ENCODE measurements at places on chromosomes 12 and 14.

- no peak for DNase-seq
These were observed 70.3 kb downstream of the COX16 start for GRCh38 chr14:70289138-70289537.

GRCh38 chr12:113039911-113040445, 16.6 kb upstream of the DTX1 start:
- DNase-seq: no peak

GRCh38 chr12:69630191-69630590, 19.5 kb upstream of the LRRC10 start:
- no peak for DNase-seq

GRCh38 chr12:90896821-90897220, 58.2 kb downstream of the CCER1 start:
- DNase-seq: no peak

- DNase-seq: no peak
These were observed 27.8 kb downstream of the KCNA5 start for GRCh38 chr12:5071496-5071895.

DNA sequence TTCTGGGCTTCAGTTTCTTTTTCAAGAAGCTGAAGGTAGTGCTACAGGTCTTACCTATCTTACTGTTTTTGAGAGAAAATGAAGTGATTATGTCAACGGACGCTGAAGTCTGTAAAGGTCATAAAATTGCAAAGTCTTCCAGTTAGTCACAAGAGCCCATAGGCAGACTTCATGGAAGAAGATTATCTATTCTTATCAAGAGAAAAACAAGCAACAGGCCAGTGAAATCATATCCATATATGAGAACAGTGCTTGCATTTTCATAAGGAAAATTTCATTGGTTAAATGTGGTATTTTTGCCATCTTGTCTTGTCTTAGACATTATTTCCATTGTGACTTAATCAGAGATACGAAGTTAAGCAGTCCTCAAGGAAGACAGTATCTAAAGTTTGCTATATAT, 412.7 kb upstream of the SEL1L start:
- DNase-seq: no peak

GRCh38 chr12:109126784-109127183, 10.4 kb downstream of the ACACB start:
- no peak for DNase-seq

DNA sequence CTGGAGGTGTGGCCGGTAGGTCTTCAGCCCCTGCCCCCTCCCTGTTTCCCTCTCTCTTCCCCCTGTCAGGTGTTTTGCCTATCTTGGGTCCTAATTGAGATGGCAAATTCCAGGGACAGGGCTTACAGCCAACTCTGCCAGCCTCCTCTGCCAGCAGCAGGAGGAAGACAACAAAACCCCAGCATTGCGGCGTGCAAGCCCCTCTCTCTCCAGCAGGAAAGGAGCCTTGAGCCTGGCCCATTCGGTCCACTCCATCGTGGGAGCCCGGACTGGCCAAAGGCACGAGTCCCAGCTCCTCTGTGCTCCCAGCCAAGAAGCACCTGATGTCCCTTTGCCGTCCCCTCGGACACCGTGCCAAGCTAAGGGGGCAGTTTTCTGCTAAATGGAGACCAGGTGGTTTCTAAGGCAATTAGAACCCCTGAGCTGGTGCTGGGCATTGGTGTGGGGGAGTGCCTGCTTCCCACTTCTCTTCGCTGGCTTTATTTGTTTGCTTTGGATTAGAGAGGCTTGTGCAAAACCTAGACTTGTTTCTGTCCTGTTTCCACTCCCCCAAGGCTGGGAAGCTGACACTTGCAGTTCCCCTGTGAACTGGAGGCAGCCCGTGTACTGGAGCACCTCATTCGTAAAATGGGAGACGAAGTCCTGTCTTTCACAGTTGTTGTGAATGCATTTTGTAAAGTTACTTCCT, 57.1 kb upstream of the LHX5 start:
- no peak for DNase-seq

DNA sequence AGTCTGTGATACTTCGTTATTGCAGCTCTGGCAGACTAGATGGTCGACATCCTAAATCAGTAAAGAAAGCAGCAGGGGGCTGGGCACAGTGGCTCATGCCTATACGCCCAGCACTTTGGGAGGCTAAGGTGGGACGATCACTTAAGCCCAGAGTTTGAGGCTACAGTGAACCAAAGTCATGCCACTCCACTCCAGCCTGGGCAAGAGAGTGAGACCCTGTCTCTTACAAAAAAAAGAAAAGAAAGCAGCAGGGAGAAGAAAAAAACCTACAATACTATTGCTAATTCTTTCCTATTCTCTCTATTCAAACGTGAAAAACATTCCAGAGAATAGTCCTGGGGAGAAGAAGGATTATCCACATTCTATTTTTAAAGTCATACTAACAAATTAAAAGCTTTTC, 79.5 kb downstream of the DCAF5 start:
- DNase-seq: no peak

GRCh38 chr12:16272222-16272621, 5.3 kb downstream of the SLC15A5 start:
- DNase-seq: no peak

- DNase-seq: no peak
These were observed 398.4 kb upstream of the RGS6 start for GRCh38 chr14:71533800-71534199.

GRCh38 chr12:131919366-131920156, 9.5 kb upstream of the PUS1 start:
- peak; percentile 10 for DNase-seq

Measured in body of pancreas (tissue), 4 donors.